ENCODE measurements at places on chromosomes 13 and 19.
A peak's percentile ranks its signal among the peaks of the same experiment; 100 is the strongest.

DNA sequence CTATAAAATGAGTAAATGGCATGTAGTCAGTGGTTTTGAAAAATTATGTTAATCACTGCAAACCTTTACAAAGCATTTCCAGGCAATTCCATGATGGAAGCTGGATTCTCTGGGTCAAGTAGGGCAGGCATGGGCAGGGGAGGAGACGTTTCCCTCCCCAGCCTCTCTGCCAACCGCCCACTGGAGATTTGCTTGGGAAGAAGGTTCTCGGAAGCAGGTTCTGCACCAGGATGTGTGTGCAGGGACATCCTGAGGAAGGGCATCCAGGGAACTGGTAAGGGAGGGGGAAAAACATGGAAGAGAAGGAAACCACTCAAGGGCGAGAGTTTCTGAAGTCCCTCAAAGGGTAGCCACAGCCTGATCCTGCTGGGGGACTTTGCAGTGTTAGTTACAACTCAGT, 469.1 kb downstream of the TSHZ3 start:
- DNase-seq: no peak

GRCh38 chr19:14363183-14364097, 17.8 kb upstream of the ADGRE5 start:
- DNase-seq: peak; percentile 76

GRCh38 chr19:5719961-5720790, at the start of the genes CATSPERD and LONP1:
Gene CATSPERD, plus strand, starts transcription at chr19:5720637. Its CDS starts 101 bp downstream, at chr19:5720738.
Gene LONP1, minus strand, starts transcription at chr19:5720146. Its CDS starts 14 bp downstream, at chr19:5720132.
- DNase-seq: peak; percentile 99

DNA sequence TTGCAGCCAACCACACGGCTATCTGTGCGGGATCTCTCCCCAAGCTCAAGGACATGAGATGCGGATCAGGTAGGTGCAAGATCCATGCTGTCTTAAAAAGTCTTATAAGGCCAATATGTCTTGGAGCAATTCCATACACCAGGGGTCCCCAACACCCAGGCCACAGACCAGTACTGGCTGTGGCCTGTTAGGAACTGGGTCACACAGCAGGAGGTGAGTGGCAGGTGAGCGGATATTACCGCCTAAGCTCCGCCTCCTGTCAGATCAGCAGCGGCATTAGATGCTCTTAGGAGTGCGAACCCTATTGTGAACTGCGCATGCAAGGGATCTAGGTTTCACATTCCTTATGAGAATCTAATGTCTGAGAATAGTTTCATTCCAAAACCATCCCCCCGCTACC, 68.8 kb upstream of the ZNF599 start:
- no peak for DNase-seq

- DNase-seq: no peak
Measured at GRCh38 chr19:49064768-49065611, at the start of gene NTF4. Gene NTF4, minus strand, starts transcription at chr19:49064818. Its CDS starts 2,821 bp downstream, at chr19:49061997.

GRCh38 chr13:70408865-70409264, 300.6 kb upstream of the KLHL1 start:
- no peak for DNase-seq

GRCh38 chr13:52356327-52356726, 49.6 kb downstream of the THSD1 start:
- no peak for DNase-seq

- DNase-seq: no peak
Measured at GRCh38 chr19:49741210-49741844, 21.8 kb downstream of the TSKS start.

- DNase-seq: no peak
Measured at GRCh38 chr13:46543287-46543686, 9.7 kb upstream of the LRCH1 start.

DNA sequence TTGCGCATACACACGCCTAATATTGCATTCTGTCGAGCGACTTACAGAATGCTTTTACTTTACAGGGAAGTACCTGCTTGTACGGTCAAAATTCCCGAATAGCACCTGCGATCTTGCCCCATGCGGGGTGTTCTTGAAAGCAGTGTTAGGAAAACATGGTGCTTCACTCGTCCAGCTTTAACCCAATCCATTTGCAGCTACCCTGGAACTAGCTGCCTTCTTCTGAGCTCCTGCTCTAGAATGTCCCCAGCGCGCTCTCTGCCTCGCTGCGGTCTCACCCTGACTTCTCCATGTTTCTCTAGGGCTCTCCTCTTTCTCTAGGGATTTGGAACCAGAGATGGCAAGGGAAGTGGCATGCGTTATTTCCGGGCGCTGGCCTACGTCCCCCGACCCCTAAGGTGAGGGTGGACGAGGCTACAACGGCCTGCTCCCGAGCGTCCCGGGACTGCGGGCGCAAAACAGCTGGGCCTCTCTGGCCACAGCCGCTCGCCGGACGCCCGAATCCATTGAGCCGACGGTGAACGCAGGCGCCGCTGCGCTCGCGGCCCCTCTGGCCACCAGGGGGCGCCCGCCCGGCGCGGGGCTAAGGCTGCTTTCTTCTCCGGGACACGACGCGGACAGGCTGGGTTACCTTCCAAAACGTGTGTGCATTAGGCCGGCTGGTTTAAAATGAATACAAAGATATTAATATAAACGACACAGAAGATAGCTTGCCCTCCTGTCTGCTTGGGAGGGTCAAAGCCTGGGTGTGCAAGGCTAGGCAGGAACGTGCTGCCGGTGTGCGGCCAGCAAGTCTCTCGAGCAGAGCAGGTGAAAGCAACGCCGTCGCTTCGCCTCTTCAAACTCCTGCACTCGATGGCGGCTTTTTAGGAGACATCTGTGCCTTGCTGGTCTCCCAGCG, 1.8 kb upstream of the SPRY2 start:
- peak; percentile 76 for DNase-seq

GRCh38 chr19:16076958-16077611, 790 bp downstream of the TPM4 start:
- no peak for DNase-seq

- DNase-seq: no peak
Measured at GRCh38 chr19:42521346-42522030, 6.8 kb downstream of the CEACAM1 start.

GRCh38 chr19:32924200-32924599, 47.6 kb downstream of the CEP89 start:
- no peak for DNase-seq

DNA sequence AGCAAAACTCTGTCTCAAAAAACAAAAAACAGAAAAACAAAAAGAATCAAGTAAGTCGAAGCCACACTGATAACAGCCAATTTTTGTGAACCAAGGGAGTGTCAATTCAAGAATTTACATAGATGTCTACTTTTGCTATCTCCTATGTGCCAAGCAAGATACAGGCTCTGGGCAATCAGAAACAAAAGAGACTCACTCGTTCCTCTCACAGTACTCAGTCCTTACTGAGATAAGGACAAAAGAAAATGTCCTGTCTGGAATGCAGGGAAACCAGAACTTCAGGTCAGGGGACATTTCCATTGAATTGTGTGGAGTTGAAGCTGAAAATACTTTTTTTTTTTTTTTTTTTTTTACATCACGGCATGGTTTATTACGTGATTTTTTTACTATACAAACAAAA, 53.0 kb downstream of the NLRP12 start:
- DNase-seq: no peak

DNA sequence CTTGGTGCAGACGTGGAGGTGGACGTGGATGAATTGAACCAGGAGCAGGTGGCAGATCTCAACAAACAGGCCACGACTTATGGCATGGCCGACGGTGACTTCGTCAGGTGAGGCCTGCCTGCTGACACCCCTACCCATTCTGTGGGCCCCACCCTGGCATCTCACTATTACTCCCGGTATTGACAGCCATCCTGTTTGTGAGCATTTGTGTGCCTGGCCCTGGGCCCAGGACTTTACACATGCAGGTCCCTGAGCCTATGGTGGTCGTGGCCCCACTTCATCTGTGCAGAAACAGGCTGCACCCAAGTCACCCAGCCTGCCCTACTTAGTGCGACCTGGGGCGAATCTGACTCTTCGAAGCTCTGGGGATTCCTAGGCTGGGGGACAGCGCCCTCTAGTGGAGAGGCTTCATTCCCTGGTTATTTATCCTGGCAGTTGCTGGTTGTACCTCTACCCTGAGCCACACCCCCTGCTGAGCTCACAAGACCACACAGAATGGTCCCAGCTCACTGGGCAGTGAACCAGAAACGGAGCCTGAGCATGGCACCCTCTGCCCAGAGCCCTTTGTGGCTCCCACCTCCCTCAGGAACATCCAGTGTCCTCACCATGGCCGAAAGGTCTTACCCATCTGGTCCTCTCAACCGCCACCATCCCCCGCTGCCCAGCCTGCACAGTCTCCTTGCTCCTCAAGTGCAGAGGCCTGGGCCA, 16.9 kb downstream of the ZNF296 start:
- peak; percentile 77 for DNase-seq

- DNase-seq: peak; percentile 74
Measured at GRCh38 chr19:33134571-33135041, 2.7 kb downstream of the WDR88 start.

GRCh38 chr13:50651922-50652321, 191.6 kb downstream of the DLEU7 start:
- DNase-seq: no peak

DNA sequence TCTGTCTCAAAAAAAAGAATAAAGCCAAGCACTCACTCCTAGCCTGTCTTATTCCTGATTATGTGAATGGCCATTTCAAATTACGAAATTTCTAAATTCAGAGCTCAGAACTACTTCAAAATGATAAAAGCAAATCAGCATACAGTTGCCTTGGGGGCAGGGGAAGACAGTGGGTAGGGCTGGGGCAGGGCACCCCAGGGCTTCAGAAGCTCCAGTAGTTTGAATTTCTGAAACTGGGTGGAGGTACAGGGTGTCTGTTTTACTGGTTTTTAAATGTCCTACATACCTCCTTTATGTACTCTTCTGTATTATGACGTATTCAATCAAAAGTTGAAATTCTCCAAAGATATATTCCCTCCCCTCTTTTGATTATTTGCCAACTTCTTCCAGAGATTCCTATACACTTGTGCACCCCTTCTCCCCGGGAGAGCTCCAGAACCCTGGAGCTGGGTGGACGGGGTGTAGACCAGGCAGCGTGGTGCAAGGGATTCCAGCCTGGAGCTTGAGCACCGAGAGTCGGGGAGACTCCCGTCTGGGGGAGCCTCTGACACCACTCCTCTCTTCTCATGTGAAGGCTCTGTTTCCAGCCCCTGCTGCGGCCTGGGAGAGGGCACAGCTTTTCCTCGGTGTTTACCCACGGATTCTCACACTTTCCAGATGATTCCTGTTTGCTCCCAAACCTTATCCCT, 84.7 kb upstream of the GPR183 start:
- no peak for DNase-seq

- DNase-seq: no peak
Measured at GRCh38 chr13:98525456-98526181, 51.3 kb downstream of the STK24 start.

DNA sequence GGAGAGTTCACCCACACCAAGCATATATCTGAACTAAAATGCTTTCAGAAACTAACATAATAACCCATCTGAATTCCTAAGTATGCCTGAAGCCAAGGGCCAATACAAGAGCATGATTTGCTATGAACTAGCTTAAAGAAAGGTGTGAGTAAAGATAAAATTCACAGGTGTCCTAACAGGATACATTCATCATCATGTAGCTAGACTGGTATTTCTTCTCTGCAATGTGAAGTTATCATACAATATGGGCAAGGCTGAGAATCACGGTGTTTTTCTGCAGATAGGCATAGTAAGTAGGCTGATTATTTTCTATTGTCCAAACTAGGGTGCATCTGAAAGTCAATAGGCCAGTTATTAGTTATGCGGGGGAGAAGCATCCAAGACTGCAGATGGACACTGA, 63.1 kb downstream of the STK24 start:
- no peak for DNase-seq

DNA sequence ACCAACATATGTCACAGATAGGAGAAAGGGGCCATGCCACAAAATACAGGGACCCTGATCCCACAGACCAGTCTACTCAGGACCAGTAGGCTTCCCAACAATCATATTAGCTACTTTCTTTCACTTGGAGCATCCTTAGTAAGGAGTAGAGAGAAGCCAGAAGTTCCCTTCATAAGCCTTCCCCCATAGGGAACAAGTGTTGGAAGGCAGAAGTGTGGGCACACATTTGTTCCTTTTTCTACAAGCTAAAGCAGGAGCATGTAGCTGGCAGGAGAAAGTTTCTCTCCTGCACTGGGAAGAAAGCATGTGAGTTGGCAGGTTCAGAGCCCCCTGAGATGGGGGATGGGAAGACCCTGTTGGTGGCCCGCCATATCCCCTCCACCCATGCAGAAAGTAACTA, 165.4 kb downstream of the KCTD12 start:
- DNase-seq: no peak

All from activated naive CD8-positive, alpha-beta T cell treated with anti-CD3 and anti-CD28 coated beads for 36 hours (primary cell).